ENCODE measurements at places on chromosomes 4 and X. TPM values are rescaled to one million over a fixed set of nuclear protein-coding genes. Genes with fewer than 3 reads are reported as not detected.

Gene ASMT
- not detected for total RNA-seq

Gene SCML1
- total RNA-seq, result 5.1 TPM

Gene MAGEA4
- total RNA-seq, result not detected

- H3K27me3 ChIP-seq, result no peaks in the 10 kb centered on the region
- no peak overlapping the region for H3K27ac ChIP-seq
- H3K4me1 ChIP-seq, result no peaks in the 10 kb centered on the region
- H3K4me3 ChIP-seq, result no peak overlapping the region
Observed at GRCh38 chr4:3697033-3697432, 69.2 kb upstream of the ADRA2C start.

- no peaks in the 10 kb centered on the region for H3K27me3 ChIP-seq
- H3K4me3 ChIP-seq, result no peak overlapping the region
- H3K36me3 ChIP-seq, result no peaks in the 10 kb centered on the region
- no peak for DNase-seq
Observed at GRCh38 chr4:52949336-52949735, 87.2 kb downstream of the RASL11B start.

DNA sequence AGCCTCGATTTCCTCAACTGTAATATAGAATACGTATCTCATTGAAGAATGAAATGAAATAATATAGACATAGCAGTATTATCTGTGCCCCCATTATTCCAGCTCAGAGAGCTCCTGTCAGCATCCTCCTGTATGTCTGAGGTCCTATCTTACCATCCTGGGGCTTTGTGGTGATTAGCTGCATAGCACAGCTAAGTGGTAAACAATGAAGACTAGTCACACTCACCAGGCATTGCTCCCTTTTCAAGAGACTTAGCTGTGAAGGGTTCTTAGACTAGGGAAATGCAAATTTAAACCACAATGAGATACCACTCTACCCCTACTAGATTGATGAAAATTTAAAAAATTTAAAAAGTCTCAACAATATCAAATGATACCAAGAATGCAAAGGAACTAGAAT, 172.9 kb downstream of the SLC39A8 start:
- no peak overlapping the region for H3K4me3 ChIP-seq
- no peak overlapping the region for H3K27ac ChIP-seq
- H3K27me3 ChIP-seq, result no peaks in the 10 kb centered on the region
- no peaks in the 10 kb centered on the region for H3K36me3 ChIP-seq
- peaks cover 9% of the 10 kb centered on the region for H3K4me1 ChIP-seq

- H3K4me3 ChIP-seq, result no peak overlapping the region
- no peaks in the 10 kb centered on the region for H3K27me3 ChIP-seq
- peaks cover 22% of the 10 kb centered on the region for H3K4me1 ChIP-seq
Observed at GRCh38 chr4:124938836-124939235, 226.3 kb upstream of the ANKRD50 start.

- DNase-seq, result no peak
- no peaks in the 10 kb centered on the region for H3K36me3 ChIP-seq
- no peak overlapping the region for H3K27ac ChIP-seq
- no peaks in the 10 kb centered on the region for H3K27me3 ChIP-seq
Observed at GRCh38 chr4:87232216-87232615, 11.8 kb upstream of the KLHL8 start.

Gene NMU
- not detected for total RNA-seq

Gene SFRP2
- 146 TPM for total RNA-seq

DNA sequence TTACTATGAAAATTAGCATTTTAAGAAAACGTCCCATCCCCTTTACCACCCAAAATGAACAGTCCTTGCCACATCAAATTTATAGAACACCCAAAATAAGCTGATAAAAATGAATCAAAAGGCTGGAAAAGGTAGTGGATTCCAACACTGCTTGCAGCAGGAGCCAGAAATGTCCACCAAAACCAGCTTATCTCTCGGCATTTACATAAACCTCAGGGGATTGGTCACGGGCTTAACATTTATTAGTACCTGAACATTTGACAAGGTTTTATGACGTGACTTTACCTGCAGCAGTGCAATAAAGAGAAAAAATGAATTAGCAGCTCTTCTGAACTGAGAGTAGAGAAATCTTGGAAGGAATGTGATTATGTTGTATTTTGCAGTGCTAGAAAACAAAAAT, 31.6 kb downstream of the ATP8A1 start:
- H3K27ac ChIP-seq, result no peak overlapping the region
- no peaks in the 10 kb centered on the region for H3K36me3 ChIP-seq
- no peaks in the 10 kb centered on the region for H3K27me3 ChIP-seq
- DNase-seq, result no peak
- no peaks in the 10 kb centered on the region for H3K4me1 ChIP-seq

DNA sequence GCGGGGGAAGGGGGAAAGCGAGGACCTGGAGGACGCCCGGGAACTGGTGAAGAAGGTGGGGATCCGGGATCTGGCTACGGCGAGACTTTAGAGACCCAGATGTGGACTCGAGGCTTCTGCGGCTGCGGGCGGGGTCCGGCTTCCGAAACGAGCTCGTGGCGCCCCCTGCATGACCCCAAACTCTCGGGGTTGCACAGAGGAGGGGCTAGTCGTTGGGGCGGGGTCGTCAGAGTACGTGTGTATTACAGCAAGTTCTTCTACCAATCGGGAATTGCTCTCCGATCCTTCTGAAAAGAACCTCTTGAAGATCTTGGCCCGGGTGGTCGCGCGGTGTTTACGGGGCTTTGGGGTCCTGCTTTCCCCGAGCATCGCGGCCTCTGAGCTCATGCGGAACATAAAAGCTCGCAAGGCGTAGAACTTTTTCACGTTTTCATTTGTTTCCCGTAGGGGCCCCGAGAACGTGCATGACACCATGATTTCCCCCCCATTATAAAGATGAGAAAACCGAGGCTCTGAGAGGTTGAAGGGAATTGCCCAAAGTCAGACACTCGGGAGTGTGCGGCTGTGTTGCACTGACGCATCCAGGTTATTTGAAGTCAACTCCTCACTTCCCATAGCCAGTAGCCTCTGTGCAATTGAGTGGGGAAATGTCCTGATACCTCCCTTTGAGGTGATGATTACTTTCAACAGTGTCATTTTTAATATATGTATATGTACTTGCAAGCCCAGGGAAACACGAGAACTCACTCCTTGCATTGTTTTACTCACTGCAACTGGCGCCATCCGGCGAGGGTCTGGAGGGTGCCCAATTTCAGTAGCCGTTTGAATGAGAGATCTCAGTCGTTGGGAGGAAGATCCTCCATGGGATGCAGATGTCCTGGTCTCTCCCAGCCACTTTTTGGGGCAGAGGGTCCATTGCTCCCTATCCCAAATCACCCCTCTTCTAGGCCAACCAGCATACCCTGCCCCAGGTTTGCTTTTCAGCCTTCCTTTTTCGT, at the start of gene BEND4:
BEND4 (minus strand) TSS at position 149 of the 998 bp plus-strand sequence. CDS start 512 bp downstream, outside the sequence.
- H3K36me3 ChIP-seq, result no peaks in the 10 kb centered on the region
- peaks cover 41% of the 10 kb centered on the region for H3K27me3 ChIP-seq
- peak within 1 kb of the TSS; percentile 39 for H3K4me3 ChIP-seq

DNA sequence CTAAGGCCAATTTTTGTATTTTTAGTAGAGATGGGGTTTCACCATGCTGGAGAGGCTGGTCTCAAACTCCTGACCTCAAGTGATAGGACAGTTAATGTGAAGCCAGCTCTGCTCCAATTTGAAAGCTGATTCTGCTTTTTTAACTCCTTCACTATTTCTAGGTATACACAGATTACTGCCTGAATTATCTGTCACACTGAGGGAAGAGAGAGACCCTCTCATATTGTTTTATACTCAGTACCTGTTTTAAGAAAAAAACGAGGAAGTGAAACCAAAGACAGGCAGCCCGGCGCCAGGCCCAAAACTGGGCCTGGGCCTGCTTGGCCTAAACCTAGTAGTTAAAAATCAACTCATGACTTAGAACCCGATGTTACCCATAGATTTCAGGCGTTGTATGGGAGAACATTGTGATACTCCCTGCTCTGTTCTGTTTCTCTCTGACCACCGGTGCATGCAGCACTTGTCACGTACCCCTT, 1601.5 kb upstream of the PCDH10 start:
- H3K36me3 ChIP-seq, result no peaks in the 10 kb centered on the region
- H3K4me1 ChIP-seq, result no peaks in the 10 kb centered on the region
- no peaks in the 10 kb centered on the region for H3K27me3 ChIP-seq
- H3K4me3 ChIP-seq, result no peak overlapping the region
- H3K27ac ChIP-seq, result no peak overlapping the region

Gene SLC26A1
- total RNA-seq, result 0.38 TPM

DNA sequence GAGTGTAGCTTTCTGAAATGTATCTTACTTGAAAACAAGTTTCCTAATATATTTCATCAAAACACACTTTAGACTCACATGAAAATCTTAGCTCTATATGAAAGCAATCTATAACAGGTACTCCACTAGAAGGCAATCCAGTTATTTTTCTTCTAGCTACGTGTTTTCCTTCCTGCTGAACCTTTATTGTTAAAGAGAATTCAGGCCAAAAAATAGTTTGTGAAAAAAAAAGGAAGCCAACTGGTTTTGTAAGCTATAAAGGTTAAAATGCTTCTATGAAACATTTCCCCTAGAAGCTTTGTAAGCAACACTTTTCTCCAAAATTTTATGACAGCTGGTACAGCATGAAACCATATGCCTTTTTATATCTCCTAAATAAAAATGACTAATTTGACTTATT, 304.7 kb upstream of the DIAPH2 start:
- no peaks in the 10 kb centered on the region for H3K36me3 ChIP-seq
- no peaks in the 10 kb centered on the region for H3K27me3 ChIP-seq
- H3K4me3 ChIP-seq, result no peak overlapping the region
- H3K27ac ChIP-seq, result no peak overlapping the region
- no peak for DNase-seq

DNA sequence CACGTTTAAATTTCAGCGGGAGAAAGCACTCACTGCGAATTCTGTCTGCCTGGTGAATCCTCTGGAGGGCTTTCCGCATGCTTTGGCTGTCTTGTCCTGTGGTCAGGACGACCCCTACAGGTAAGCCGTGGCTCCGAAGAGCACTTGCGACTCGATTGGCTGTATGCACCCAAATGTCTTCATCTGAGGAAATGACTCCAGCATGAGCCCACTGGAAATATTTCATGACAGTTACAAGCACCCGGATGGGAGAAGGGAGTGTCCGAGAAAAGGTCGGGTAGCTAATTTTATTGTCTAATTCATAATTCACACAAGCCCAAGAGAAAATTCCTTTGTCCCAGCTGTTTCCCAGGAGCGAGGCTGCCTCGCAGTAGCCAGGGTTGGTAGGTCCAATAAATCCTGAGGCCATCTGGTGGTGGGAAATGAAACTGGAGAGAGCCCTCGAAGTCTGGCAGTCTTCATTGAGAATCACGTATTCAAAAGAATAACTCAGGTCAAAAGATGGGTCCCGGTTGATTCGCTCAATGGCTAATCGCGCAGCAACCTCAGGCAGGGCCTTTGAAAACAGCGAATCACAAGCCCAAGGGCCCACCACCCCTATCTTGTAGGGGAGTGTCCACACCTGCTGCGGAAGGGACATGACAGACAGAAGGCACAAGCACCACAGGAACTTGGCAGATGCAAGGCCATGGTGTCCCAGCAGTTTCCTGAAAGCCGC, 6.6 kb downstream of the GUCY2F start:
- H3K4me1 ChIP-seq, result peaks cover 15% of the 10 kb centered on the region
- DNase-seq, result peak; percentile 12
- peak overlapping the region; percentile 39 for H3K4me3 ChIP-seq
- H3K27ac ChIP-seq, result no peak overlapping the region

DNA sequence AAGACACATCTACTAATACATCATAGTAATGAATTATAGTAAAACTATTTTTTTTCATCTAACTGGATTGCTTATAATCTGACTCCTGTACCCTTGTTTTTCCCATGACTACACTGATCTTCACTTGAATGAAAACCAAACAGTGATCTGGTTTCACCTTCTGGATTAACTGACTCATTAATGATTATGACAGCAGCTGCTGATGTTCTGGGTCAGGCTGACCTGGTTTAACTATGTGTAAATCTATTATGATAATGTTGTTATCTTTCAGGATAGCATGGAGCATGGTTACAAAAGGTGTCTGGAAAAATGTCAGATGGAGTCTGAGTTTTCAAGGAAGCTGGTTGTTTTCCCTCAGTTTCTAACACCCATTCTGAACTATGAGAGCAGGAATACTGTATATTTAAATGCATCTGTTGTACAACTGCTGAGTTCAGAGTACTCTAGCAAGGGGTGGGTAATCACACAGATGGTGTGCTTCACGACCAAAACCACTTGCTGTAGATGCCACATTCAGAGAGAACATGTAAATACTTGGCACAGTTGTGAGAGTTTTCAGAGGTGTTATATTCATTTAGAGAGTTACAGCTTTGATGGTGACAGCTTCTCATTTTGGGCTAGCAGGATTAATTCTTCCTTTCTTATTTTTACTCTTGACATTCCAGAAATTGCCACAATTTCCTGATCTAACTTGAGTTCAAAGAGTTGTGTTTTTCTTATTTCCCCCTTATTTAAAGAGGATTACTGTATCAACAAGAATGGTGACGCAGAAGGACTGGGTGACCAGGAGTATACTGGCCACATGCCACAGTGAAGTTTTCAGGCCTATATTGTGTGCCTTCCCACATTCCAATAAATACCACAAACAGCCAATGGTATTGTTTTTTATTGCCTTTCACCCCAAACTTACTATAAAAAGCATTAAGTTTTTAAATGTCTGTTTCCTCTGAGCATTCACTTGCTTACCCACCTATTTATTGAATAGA, 249.7 kb upstream of the TET2 start:
- H3K27me3 ChIP-seq, result no peaks in the 10 kb centered on the region
- H3K36me3 ChIP-seq, result no peaks in the 10 kb centered on the region
- no peak overlapping the region for H3K4me3 ChIP-seq
- peaks cover 15% of the 10 kb centered on the region for H3K4me1 ChIP-seq

DNA sequence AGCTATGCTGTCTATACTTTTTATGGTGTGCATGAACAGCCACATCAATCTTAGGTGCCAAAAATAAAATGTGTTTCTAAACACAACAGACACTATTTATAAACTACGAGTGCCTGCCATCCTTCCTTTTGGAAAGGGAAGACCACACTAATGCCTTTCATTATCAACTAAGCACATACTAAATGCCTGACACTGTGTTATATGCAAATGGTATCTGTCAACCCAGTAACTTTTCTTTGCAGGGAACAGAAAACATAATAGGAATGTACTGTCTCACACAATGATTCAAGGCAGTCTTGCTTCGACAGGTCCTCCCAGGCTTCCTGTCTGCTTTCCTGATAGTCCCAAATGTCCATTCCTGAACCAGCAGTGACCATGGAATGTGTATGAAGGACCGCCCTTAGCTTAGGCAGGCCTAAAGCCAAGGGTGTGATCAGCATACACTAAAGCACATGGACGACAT, 43.8 kb downstream of the ADGRA3 start:
- no peak overlapping the region for H3K4me3 ChIP-seq
- H3K27me3 ChIP-seq, result no peaks in the 10 kb centered on the region
- DNase-seq, result peak; percentile 34
- H3K4me1 ChIP-seq, result peaks cover 25% of the 10 kb centered on the region

- H3K27ac ChIP-seq, result no peak overlapping the region
- DNase-seq, result no peak
- no peaks in the 10 kb centered on the region for H3K27me3 ChIP-seq
- no peak overlapping the region for H3K4me3 ChIP-seq
- H3K36me3 ChIP-seq, result no peaks in the 10 kb centered on the region
Observed at GRCh38 chr4:25245181-25245580, 11.3 kb downstream of the PI4K2B start.

Gene UGT2B10
- not detected for total RNA-seq

Gene HCCS
- total RNA-seq, result 38.0 TPM

GRCh38 chr4:150817804-150818528, 197.1 kb downstream of the LRBA start:
- no peak overlapping the region for H3K27ac ChIP-seq
- no peak for DNase-seq
- peaks cover 5% of the 10 kb centered on the region for H3K4me1 ChIP-seq
- no peaks in the 10 kb centered on the region for H3K27me3 ChIP-seq

Gene TMEM156
- 0.59 TPM for total RNA-seq

All from astrocyte (in vitro differentiated cells and primary cell).